ENCODE measurements at places on chromosomes 2 and 18.

GRCh38 chr18:3451989-3452749 lies 2.2 kb downstream of the TGIF1 start:
- DNase-seq, result no peak

- no peak for DNase-seq
Observed at GRCh38 chr2:5766561-5766960, 74.4 kb downstream of the SOX11 start.

- no peak for DNase-seq
Observed at GRCh38 chr2:27316655-27317412, 6.1 kb downstream of the MPV17 start.

- DNase-seq, result no peak
Observed at GRCh38 chr2:239209783-239210182, 191.0 kb downstream of the HDAC4 start.

GRCh38 chr2:99256677-99257076 lies 1.2 kb upstream of the LYG2 start:
- no peak for DNase-seq

GRCh38 chr2:81672923-81673322 lies 1368.4 kb upstream of the LRRTM1 start:
- DNase-seq, result no peak

DNA sequence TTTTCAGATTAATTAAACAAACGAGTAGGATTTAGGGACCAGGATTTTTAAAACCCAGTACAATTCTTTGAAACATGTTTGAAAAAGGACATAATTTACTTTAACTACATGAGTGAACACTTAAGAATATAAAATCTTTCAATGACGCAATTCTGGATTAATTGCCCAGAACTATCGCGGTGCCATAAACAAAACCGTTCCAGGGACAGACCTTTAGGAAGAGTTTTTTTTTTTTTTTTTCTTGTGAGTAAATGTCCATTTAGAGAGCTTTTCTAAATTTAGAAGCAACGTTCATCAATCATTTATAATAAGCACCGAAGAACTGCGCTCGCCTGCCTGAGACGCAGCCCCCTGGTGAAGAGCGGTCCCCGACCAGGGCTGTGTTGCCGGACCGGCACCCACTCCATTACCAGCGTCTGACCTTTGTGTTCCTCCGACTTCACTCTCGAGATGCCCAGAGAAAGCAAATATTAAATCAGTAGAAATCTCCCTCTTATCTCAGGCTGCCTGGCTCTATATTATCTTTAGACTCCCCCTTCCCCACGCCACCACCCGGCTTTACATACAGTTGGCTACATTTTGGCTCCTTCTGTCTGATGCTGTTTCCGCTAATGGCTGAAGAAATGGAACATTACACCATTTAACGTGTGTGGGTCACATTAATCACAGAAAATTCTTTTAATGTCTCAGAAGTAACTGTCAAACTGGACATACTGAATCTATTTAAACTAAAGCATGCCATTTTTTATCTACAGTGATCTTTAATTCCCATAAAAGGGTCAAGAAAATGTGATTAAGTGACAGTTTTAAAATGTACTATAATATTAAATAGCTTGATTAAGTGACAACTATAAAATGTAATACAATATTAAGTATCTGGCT lies 364.0 kb upstream of the MEIS1 start:
- DNase-seq, result no peak

- no peak for DNase-seq
Observed at GRCh38 chr18:22447792-22448191, 30.1 kb upstream of the CTAGE1 start.

DNA sequence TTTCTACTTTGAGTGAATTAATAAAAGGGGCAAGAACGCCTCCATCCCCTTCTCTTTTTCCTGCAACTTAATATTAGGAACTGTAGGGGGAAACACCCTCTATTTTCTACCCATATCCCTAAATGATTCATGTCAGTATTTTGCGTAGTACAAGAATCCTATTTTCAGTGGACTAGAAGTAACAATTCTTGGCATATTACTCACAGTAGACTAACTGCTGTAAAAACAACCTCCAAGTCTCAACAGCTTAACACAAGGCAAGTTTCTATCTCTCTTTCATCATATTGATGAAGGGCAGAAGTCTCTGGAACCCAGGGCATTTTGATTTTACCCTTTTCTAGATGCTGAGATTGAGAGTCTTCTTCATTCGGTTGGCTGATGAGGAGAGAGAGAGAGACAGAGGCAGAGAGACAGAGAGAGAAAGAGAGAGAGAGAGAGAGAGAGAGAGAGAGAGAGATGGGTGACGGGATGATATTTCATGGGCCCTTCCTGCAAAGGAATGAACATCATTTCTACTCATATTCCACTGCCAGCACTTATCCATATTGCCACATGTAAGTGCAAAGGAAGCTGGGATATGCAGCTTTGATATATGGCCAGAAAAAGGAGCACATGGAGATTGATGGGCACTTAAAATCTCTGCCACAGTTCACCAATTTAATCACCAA lies 481.6 kb downstream of the LPIN1 start:
- DNase-seq, result no peak

DNA sequence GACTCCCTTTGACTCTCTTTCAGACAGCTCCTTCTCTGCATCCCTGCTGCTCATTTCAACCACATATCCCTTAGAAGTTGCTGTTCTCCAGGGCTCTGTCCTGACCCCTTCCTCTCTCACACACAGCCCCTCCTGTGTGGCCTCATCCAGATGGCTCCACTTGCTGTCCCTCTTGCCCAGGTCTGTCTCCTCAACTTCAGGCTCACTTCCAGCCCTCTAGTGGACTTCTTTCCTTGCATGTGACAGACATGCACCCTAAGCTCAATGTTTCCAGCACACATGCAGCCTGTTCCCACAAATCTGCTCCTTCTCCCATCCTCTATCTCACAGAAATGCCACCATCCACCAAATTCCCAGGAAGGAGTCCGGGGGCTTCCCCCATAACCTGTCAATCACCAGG lies 9.0 kb upstream of the MRPL19 start:
- no peak for DNase-seq

DNA sequence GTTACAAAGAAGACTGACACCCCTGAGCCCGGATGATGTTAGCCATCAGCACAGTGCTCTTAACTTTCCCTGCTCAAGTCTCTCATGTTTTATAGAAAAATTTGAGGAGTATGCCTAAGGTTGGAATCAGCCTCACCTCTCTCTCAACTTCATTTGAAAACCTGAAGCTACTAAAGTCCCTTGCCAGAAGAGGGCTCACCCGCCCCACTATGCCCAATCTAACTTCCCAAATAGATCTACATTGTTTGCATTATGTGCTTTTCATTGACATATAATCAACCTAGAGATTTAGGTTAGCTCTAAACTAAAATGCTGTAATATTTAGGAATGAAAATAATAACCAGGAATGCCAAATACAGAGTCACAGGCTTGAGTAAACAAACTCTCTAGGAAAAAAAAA lies 305.4 kb downstream of the NCKAP5 start:
- DNase-seq, result no peak

- DNase-seq, result no peak
Observed at GRCh38 chr2:126894082-126894481, 4.6 kb upstream of the TEX51 start.

- no peak for DNase-seq
Observed at GRCh38 chr2:52686935-52687334, 1080.7 kb upstream of the CHAC2 start.

DNA sequence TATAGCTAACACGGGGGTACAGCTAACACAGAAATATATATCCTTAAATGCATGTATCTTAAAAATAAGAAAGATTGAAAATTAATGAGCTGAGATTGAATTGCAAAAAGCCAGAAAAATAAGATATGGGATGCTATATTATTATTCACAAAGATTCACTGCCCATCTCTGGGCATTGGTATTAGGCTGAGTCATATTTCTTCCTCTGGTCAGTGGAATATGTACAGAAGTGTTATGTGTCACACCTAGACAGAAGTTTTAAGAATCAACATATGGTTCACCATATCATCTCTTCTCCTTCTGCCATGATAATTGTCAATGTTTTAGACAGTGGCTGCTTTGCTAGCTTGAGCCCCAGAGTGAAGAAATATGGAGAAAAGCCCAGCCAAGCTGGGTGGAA lies 14.0 kb upstream of the MCFD2 start:
- DNase-seq, result no peak

GRCh38 chr2:70044290-70045040 lies 42.8 kb upstream of the PCBP1 start:
- no peak for DNase-seq

Data from T1000 (cell line).